IMR-90 (cell line): ENCODE measurements at places on chromosomes 1 and 21. TPM values are rescaled to one million over a fixed set of nuclear protein-coding genes. Genes with fewer than 3 reads are reported as not detected.

DNA sequence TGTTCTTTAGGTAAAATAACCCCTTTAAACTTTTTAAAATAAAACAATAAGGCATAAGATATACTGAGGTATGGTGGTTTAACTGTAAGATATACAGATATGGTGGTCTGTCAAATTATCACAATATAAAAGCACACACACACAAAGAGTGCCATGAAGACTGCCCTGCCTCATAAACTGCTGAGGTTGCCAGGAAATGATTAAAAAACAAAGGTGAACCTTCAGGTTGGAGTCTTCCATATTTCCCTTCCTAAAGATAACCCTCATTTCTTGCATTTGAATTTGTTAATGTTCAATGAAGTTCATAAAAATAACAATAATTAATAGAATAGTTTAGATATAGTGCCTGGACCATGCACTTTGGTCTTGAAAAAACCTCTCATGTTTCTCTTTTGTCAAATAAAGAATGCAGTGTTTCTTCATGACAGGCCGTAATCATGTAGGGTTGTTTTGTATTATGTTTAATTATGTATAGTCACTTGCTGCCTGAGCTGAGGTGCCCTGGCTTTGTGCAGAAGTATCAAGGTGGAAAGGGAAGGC lies 123.6 kb upstream of the B3GALT2 start:
- no peaks in the 10 kb centered on the region for H3K27me3 ChIP-seq
- H3K27ac ChIP-seq = no peak overlapping the region
- H3K36me3 ChIP-seq = no peaks in the 10 kb centered on the region
- H3K4me3 ChIP-seq = no peak overlapping the region
- H3K4me1 ChIP-seq = no peaks in the 10 kb centered on the region
- DNase-seq = no peak

DNA sequence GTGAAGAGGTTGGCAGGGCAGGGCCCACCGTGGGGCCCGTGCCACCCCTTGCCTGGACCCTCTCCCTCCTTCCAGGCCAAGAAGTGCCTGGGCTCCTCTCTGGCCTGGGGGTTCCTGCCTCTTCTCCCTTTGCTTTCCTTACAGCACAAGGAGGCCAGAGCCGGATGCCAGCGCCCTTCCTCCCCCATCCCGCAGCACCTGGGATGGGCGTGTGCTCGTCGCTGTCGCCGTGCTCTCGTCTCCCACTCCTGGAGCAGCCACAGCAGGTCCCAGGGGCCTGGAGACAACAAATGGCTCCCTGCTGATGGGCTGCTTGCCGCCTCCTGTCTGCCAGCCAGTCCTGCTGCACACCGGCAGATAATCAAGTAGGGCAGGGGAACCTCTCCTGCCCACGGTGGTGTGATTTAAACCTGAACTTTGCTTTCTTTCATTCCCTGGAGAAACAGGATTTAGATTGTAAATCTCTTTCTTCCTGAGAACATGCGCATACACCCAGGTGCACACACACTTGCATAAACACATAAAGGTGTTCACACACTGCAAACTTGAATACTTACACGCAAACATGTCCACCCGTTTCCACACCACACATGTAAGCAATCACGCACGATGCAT lies 50.8 kb upstream of the POU3F1 start:
- DNase-seq = no peak
- no peaks in the 10 kb centered on the region for H3K4me1 ChIP-seq
- H3K27me3 ChIP-seq = peaks cover 15% of the 10 kb centered on the region
- H3K36me3 ChIP-seq = no peaks in the 10 kb centered on the region
- no peak overlapping the region for H3K27ac ChIP-seq

The TCHH gene
- not detected in 2 replicates for polyA plus RNA-seq

GRCh38 chr1:158946785-158947184 lies 15.4 kb downstream of the PYHIN1 start:
- no peak for DNase-seq
- H3K36me3 ChIP-seq = no peaks in the 10 kb centered on the region
- H3K27ac ChIP-seq = no peak overlapping the region

The CRYAA gene
- not detected in 2 replicates for polyA plus RNA-seq

DNA sequence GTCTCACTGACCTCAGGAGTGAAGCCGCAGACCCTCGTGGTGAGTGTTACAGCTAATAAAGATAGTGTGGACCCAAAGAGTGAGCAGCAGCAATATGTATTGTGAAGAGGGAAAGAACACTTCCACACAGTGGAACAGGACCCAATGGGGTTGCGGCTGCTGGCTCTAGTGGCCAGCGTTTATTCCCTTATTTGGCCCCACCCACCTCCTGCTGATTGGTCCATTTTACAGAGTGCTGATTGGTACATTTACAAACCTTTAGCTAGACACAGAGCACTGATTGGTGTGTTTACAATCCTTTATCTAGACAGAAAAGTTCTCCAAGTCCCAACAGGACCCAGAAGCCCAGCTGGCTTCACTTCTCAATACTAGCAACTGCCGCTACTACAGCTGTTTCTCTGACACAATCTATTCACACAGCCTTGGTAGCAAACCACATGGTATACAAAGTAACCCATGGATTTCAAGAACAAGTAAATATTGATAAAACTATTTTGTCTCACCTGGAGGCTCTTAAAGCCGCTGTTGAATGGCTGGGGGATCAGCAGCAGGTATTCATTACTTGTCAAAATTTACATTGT lies 25.3 kb upstream of the ITLN1 start:
- no peak for DNase-seq
- H3K27ac ChIP-seq = no peak overlapping the region
- no peaks in the 10 kb centered on the region for H3K4me1 ChIP-seq
- H3K27me3 ChIP-seq = no peaks in the 10 kb centered on the region; the same call in 1 of the 2 replicates
- no peaks in the 10 kb centered on the region for H3K36me3 ChIP-seq

DNA sequence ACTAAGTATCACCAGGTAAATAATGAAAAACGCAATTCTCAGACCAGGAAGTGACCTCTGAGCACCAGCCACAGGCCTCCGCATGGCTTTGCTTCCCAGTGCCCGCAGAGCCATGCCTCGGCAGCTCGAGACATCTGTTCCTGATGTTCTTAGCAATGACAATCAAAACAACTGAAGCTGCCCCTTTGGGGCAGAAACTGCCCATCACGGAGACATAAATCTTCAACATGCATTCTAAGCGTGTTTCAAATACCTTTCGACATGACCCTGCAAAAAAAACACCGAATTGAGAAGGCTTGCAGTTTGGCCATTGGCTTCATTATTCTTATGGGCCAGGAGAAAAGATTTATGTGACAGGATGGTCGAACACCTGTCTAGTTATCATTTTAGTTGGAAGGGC lies 5.8 kb upstream of the RAP1GAP start:
- peaks cover 13% of the 10 kb centered on the region for H3K27me3 ChIP-seq
- H3K36me3 ChIP-seq = peaks cover 3% of the 10 kb centered on the region
- DNase-seq = no peak
- no peak overlapping the region for H3K27ac ChIP-seq
- H3K4me3 ChIP-seq = no peak overlapping the region
- H3K4me1 ChIP-seq = peaks cover 4% of the 10 kb centered on the region; the same call in 1 of the 2 replicates

DNA sequence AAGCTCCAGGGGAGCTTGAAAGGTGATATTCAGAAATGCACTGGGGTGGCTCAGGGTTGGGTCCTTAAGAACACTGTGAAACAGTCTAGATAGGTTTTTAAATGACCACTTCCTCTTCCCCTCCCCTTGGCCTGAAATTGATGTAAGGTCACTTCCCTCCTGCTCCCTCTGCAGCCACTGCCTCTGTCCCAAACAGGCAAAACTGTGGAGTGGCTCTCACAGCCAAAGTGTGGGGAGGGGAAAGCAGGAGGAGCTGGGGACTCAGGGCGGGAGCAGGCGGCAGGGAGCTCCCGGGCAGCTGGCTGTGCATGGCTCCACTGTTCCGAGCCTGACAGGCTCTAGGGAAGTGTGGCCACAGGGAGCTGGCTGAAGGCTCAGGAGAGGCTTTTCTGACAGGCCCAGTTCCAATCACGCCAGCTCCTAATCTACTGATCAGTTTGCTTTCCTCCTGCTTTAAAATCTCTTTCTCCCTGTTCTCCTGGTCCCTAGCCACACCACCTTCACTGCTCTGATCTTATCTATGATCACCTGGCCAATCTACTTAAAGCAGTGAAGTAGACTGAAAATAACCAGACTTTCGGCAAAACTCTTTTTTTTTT lies 5.1 kb upstream of the CSRP1 start:
- peak overlapping the region; percentile 63 for H3K27ac ChIP-seq
- no peaks in the 10 kb centered on the region for H3K27me3 ChIP-seq
- peaks cover 25% of the 10 kb centered on the region for H3K4me1 ChIP-seq
- DNase-seq = no peak
- no peaks in the 10 kb centered on the region for H3K36me3 ChIP-seq

DNA sequence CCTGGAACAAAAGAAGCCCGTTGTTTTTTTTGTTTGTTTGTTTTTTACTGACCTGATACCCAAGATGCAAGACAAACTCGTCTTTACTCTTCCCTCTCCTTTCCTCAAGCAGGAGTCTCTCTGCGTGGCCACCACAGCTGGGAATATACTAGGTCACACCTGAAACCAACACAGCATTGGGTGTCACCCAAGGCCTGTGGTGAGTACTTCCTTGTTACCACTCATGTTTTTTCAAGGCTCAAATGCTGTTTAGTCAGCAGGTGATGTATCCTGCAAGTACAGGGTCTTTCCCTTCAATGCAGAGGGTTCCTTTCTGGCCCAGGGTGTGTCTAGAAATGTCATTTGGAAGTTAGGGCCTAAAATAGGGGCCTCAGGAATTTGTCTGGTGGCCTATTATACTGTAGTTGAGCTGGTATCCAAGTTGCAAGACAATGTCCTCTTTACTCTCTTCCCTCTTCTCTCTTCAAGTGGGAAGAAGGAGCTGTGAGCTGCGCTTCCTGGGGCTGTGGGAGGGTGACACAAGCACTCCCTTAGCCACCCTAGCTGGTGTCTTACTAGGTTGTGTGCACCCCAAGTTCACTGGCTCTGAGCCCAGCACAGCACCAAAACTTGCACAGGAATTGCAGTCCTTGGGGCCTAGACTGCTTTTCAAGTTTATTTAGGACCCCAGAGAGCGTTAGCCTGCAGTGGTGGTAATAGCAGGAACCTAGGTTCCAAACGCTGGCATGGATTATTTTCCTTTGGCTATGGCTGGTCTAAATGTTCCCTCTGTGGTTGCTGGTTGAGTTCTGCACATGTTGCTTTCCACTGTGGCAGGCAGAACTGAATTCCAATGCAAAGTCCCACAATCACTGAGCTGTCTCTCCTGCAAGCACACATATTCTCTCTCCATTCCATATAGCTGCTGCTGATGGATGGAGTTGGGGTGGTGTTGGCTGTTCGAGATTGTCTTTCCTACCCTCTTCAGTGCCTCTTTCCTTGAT lies 91.4 kb upstream of the LYPLAL1 start:
- DNase-seq = no peak
- no peaks in the 10 kb centered on the region for H3K27me3 ChIP-seq
- H3K36me3 ChIP-seq = no peaks in the 10 kb centered on the region
- H3K4me3 ChIP-seq = no peak overlapping the region
- no peak overlapping the region for H3K27ac ChIP-seq

DNA sequence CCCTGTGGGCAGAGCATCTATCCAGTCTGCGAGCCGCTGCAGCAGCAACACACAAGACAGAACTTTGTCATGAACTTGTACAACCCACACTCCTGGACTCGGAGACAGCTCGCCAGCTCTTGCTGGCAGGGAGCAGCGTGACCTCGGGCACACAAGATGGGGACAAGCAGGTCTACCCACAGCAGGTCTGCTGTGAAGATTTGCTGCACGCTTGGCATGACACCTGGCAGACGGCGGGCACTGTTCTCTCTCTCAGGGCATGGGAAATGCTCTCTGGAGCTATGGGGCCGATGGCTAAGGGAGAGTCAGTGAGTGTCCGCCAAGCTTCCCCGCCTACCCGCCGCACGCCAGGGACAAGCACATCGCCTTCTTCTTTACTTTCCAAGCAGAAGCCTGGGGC lies 90.0 kb downstream of the STUM start:
- DNase-seq = no peak
- no peak overlapping the region for H3K27ac ChIP-seq
- H3K27me3 ChIP-seq = no peaks in the 10 kb centered on the region
- no peak overlapping the region for H3K4me3 ChIP-seq
- H3K36me3 ChIP-seq = no peaks in the 10 kb centered on the region; the same call in 1 of the 2 replicates

GRCh38 chr1:159200769-159201168 lies 3.9 kb upstream of the ACKR1 start:
- H3K4me1 ChIP-seq = no peaks in the 10 kb centered on the region
- H3K36me3 ChIP-seq = no peaks in the 10 kb centered on the region
- H3K27me3 ChIP-seq = no peaks in the 10 kb centered on the region; the same call in 1 of the 2 replicates

The SLC6A9 gene
- polyA plus RNA-seq = 6.2 and 6.6 TPM in 2 replicates

GRCh38 chr1:226203240-226203639 lies 16.7 kb upstream of the ACBD3 start:
- H3K27me3 ChIP-seq = peaks cover 8% of the 10 kb centered on the region; the same call in 1 of the 2 replicates
- H3K4me3 ChIP-seq = no peak overlapping the region
- DNase-seq = no peak
- H3K4me1 ChIP-seq = no peaks in the 10 kb centered on the region
- H3K27ac ChIP-seq = no peak overlapping the region

DNA sequence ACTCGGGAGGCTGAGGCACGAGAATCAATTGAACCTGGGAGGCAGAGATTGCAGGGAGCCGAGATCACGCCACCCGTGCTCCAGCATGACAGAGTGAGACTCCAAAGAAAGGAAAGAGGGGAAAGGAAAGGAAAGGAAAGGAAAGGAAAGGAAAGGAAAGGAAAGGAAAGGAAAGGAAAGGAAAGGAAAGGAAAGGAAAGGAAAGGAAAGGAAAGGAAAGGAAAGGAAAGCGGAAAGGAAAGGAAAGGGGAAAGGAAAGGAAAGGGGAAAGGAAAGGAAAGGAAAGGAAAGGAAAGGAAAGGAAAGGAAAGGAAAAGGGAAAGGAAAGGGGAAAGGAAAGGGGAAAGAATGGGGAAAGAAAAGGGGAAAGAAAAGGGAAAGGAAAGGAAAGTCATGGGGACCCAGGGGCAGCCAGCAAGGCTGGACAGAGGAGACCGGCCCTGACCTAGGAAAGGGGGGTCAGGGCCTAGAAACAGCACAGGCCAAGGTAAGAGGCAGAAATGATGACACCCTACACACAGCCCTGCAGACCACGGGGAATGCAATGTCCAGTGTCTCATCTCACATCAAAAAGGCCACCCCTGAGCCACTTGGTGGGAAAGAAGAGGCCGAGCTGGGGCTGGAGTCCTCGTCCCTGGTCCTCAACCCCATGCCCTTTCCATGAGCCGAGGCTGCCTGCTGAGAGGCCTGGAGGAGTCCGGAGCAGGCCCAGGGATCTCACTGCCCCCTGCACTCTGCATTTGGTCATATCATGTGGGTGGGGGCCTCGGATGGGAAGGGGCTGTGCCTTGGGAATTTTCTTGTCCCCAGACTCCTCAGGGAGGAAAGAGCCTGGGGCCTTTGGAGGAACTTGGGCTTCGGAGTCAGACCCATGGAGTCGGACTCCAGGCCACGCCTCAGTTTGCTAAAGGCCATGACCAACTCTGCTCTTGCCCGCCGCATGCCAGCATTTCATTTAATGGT lies 18.8 kb upstream of the LAPTM5 start:
- H3K27ac ChIP-seq = no peak overlapping the region
- no peak for DNase-seq
- H3K27me3 ChIP-seq = peaks cover 14% of the 10 kb centered on the region
- no peaks in the 10 kb centered on the region for H3K36me3 ChIP-seq
- H3K4me1 ChIP-seq = no peaks in the 10 kb centered on the region

GRCh38 chr21:31442339-31442738 lies 98.3 kb upstream of the TIAM1 start:
- H3K4me3 ChIP-seq = no peak overlapping the region
- H3K4me1 ChIP-seq = no peaks in the 10 kb centered on the region
- DNase-seq = no peak
- no peaks in the 10 kb centered on the region for H3K36me3 ChIP-seq
- H3K27ac ChIP-seq = no peak overlapping the region

The ATP1A2 gene
- polyA plus RNA-seq = 0.14 and 0.15 TPM in 2 replicates

The OR2L2 gene
- polyA plus RNA-seq = not detected in 2 replicates
